Stimulated activated CD8-positive, alpha-beta memory T cell treated with anti-CD3 and anti-CD28 coated beads, Interleukin-4, amount 100 ng/mL, for 48 hours (primary cell): ENCODE measurements at places on chromosomes 12 and 14.

DNA sequence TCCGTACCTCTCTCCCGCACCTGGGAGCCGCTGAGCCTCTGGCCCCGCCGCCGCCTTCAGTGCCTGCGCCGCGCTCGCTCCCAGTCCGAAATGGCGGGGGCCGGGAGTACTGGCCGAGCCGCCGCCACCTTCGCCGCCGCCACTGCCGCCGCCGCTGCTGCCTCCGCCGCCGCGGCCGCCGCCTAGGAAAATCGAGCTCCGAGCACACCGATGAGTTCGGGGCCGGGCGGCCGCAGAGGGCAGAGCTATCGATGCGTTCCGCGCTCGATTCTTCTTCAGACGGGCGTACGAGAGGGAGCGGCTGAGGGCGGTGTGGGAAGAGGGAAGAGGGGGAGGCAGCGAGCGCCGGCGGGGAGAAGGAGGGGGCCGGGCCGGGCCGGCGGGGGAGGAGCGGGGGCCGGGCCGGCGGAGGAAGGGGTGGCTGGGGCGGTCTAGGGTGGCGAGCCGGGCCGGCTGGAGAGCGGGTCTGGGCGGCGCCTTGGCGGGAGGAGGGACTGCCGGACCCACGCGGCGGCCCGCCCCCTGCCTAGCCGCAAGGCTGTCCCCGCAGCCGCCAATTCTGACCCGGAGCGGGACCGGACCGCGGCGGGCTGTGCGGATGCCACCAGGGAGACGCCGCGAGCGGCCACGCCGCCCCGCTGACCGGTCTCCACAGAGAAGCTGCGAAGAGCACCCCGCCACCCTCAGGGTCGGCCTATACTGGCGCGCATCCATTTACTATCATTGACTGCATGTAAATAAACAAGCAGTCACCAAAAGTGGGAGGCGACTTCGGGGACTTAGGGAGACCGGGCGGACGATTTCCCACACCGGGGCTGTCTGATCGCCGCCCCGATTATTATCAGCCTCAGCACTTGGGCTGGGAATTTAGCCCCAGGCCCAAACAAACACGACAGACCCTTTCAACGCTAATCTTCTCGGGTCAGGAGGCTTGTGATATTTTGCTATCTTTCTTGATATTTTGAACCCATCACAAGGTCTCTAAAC is at the start of gene KRAS:
Gene KRAS (minus strand): TSS at position 186 of the 987 bp plus-strand sequence.
- peak; percentile 90 for DNase-seq

DNA sequence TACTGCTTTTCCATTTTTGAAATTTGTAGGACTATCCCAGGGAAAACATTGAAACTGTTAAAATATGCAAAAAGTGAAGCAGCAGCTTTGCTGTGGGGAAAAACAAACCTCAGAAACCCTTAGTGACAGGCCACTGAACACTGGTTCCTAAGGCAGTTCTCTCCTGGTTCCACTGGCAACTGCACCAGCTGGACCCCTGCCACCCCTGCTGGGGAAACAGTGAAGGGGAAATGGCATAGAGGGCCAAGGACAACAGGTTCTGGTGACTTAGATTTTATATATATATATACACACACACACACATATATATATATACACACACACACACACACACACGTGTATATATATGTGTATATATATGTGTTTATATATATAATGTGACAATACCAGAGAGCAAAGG is 16.2 kb upstream of the KRT7 start:
- DNase-seq, result no peak

GRCh38 chr14:103855734-103856095 is 8.3 kb upstream of the PPP1R13B start:
- no peak for DNase-seq

DNA sequence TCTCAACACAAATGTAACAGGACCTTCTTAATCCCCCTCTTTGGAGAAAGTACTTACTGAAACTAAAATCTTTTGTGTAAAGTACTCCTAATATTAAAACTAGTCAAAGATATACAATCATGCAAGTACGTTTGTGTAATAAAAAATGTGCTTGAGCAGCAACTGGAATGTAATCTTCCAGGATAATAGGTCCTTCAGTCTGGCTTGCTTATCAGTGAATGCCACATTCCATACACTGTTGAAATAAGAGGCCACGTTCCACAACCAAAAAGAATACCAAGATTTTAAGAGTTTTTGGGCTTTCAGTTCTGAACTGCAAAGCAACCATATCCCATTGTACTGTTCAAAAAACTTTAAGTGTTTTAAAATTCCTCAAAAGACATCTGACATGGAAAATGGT is 26.2 kb upstream of the GRIN2B start:
- DNase-seq, result no peak

GRCh38 chr12:75790219-75790618 is 241.4 kb downstream of the PHLDA1 start:
- DNase-seq, result no peak

GRCh38 chr12:2449586-2449985 is 345.2 kb upstream of the FKBP4 start:
- DNase-seq, result no peak

DNA sequence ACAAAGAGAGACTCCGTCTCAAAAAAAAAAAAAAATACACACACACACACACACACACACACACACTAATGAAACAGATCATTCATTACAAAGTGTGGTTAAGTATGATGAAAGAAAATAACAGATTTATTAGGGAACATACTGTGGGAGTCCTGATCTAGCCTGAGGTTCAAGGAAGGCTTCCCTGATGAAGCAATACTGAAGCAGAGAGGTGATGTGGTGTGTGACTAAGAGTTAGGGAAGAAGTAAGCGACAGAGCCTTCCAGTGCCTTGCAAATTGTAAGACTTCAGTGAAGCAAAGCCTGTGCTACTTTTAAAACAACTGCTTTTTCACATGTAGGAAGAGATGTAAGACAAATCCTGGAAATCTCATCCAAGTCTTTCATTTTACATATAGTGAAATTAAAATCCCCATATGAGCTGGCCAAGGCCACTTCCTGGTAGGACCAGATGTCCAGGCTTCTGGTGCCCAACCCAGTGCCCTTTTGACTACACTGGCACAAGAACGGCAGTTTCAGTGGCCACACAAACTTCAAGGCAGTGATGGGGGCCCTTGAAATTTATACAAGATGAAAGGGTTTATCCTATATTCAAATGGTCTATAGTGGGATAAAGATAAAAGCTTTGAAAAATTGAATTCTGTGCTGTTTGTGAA is 86.2 kb downstream of the STON2 start:
- no peak for DNase-seq

- no peak for DNase-seq
Measured at GRCh38 chr14:74195623-74196022, 43.6 kb upstream of the VSX2 start.

DNA sequence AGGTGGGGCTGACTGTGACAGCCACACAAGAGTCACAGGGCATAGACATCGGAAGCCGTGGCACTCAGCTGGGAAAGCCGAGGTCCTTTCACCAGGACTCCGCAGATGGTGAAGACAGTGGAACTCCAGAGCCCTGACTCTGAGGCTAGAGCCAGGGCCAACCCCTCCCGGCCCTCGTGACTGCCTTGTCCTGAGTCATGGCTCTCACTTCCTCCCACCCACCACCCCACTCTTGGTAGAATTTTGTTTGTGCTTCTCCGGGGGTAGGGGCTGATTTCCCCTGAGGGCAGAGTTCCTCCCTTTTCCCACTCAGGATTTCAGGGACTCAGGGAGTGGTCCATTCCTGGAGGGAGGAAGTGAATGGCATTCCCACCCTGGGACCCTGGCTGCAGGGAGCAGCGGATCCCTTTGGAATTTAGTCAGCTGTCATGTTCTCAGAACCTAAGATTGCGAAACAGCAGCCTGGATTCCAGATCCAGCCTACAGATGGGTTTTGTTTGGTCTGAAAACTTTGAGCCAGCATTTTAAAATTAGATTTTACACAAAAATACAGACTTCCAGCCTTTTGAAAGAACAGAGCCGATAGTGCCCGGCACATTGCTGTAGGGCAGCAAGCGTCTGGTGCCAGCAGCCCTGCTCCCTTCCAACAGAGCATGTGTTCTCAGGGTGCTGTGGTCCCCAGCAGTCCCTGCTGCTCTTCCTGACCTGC is 50.7 kb downstream of the TPCN1 start:
- peak; percentile 47 for DNase-seq

- DNase-seq, result no peak
Measured at GRCh38 chr12:131919366-131920156, 9.5 kb upstream of the PUS1 start.

- no peak for DNase-seq
Measured at GRCh38 chr12:81077329-81077685, 572 bp upstream of the ACSS3 start.

GRCh38 chr14:49640540-49641417 is 5.7 kb upstream of the DNAAF2 start:
- DNase-seq, result no peak

GRCh38 chr12:112962561-112962960 is 15.8 kb upstream of the OAS2 start:
- no peak for DNase-seq

DNA sequence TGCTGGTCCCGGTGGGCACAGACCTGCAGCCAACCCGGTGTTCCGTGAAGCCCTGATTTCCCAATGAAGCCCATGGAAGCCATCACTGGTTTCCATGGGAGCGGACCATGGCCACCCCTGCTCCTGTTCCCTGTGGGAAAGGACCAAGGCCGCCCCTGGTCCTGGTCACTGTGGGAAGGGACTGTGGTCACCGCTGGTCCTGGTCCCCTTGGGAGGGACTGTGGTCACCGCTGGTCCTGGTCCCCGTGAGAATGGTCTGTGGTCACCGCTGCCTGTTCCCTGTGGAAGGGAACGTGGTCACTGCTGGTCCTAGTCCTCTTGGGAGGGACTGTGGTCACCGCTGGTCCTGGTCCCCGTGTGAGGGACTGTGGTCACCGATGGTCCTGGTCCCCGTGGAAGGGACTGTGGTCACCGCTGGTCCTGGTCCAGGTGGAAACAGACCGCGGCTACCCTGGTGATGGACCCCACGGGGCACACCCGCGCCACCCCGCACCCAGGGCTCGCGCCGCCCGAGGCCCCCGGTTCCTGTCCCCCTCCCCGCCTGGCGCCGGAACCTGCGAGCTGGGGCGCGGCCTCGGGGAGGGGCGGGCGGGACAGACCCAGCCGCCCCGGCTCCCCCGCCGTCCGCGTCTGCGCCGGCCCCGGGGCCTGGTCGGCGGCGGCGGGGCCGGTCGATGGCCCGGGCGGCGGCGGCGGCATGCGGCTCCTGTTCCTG is at the start of gene GLT1D1:
Gene GLT1D1 (plus strand): TSS at position 594 of the 715 bp plus-strand sequence. CDS start 104 bp downstream, at position 698.
- no peak for DNase-seq
